ENCODE measurements at places on chromosomes 11 and 22.

- peak; percentile 94 for DNase-seq
Measured at GRCh38 chr11:75583718-75584658, 21.9 kb downstream of the SERPINH1 start.

- DNase-seq = no peak
Measured at GRCh38 chr11:64339754-64340408, at the start of gene CCDC88B. TSS of gene CCDC88B (plus strand) at chr11:64340204. CDS start at chr11:64340267, 63 bp downstream.

DNA sequence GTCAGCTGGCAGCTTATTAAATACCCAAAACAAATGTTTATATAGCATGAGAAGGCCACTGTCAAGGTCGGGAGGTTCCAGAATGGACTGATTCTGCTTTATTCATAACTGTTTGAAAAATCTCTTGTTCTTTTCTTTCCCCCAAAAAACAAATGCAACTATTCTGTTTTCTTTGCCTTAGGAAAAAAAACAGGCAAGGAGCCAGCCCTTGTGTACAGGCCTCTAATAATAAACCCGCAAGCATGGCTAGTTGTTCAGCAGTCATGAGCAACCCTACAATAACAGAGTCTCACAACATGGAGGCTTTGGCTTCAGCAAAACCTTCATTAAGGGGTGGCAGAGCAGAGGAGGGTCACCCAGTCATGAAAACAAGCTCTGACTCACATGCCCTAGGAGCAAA, 191.7 kb downstream of the KIRREL3 start:
- DNase-seq = no peak

DNA sequence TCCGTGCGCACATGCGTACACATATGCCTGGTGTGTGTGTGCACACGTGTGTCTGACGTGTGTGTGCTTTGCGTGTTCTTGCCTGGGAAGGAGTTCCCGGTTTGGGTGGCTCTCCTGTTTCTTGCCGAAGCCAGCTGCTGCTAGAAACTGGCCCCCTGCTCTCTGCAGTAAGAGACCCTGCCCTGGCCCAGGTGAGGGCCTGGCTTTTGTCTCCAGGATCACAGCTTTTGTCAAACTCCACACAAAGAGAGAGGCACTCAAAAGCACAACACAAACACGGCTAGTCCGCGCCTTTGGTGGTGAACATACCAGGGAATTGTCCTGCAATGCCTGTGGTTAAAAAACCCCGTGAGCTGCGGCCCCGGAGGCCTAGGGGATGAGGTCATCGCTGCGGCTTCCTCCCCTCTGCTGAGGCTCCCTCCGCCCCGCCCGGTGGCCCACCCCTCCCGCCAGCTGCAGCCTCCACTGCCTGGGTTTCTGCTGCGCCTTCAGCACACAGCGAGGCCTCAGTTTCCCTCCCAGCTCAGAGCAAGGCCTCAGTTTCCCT, 88.9 kb downstream of the KCNQ1 start:
- DNase-seq = peak; percentile 91

DNA sequence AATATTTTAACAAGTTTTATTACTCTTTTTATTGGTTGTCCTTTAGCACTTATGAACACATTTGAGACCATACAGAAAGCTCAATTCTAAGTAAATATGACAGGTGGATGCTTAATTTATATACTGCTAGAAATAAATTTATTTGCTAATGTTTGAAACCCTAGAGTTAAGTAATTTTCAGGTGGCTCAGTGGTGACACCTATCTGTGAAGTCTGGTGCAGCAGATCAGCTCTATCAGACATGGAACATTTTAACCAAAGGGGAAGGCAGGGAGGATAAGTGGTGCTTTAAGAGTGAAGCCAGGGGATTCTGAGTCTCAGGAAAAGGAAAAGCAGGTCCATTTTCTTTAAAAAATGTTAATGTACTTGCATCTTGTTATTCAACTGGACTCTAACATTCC, 175.8 kb downstream of the DSCAML1 start:
- no peak for DNase-seq
